ENCODE measurements at places on chromosomes 5 and 9.
A peak's percentile ranks its signal among the peaks of the same experiment; 100 is the strongest.

DNA sequence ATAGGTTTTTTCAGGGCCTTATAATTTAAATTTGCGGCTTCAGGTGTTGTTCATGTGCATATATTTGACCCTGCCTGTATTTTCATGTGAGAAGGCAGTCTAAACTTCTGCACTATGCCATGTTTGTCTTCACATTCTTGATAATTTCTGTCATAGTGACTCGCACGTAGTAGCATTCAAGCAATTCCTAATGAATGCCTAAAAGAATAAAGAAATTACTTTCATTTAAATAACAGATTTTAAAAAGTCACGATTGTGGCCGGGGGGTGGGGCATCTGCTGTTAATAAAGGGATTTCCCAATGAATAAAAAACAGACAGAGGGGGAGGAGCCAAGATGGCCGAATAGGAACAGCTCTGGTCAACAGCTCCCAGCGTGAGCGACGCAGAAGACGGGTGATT, 318.0 kb downstream of the ADAMTS6 start:
- no peak for DNase-seq

DNA sequence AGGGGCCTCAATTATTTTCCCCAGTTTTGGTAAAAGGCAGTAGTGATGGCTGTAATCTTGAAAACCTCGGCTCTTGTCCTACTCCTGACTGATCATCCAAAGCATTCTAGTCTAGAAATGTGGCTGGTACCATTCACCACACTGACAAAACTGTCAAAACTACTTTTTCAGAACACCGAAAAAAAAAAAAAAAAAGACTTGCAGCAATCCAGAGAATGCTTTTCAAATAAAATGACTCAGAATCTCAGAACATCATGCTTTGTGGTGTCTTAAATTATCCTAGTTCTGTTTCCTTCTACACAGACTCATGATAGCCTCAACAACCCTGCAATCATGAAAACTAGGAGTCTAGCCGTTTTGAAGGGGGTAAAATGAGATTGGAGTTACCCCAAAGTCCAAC, 13.4 kb downstream of the SLC28A3 start:
- no peak for DNase-seq

DNA sequence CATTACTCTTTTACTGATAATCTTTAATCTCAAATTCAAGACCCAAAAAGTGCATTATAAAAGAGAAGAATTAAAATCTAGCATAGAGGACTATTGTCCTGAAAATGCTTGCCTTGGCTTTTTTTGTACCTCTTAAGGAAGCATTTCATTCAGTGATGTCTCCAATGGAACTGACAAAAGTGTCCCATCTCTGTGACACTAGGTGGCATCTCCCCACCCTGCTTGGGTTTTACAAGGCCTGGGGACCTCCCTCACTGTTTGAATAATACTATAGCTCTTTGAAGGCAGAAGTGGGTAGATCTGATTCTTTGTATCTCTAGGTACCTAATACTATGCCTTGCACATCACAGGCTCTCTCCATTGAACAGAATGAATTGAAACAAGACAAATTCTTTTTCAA, 180.6 kb downstream of the EPB41L4A start:
- DNase-seq: no peak

DNA sequence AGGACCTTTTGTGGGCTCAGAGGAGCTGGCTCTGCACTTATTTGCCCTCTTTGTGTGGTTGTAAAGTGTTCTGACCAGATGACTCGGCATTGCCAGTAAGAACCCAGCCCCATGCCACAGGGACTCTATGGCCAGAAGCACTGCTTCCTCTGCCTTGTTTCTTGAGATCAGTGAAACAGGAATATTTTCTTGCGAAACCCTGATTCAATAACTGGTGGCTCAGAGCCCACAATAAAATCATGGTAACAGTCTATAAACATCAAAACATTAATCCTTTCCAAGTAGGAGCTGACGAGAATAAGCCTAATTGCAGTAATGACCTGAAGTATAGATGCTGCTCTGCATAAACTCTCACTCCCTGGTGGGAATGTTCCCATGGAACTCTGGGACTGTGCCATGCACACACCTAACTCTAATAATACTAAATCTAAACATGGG, 344.3 kb downstream of the ZNF608 start:
- no peak for DNase-seq

DNA sequence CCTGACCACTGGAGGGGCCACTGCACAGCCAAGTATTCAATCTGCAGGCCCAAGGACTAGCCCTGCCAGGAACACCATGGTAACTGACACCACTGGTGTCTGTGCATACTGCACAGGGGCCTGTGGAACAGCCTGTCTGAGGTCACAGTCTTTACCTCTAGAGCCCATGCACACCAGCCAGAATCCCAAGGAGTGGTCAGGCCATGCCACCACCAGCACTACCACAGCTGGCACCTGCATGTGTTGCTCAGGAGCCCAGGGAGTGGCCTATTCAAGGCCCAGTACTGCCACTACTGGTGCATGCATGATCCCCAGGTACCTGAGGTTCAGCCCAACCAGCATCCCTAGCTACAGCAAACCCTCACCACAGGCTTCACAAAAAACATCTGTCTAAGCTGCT, 546.0 kb upstream of the RGMB start:
- no peak for DNase-seq

GRCh38 chr9:91945277-91946085, 4.5 kb downstream of the ROR2 start:
- DNase-seq: peak; percentile 76

GRCh38 chr5:24645483-24645882, 705 bp upstream of the CDH10 start:
- no peak for DNase-seq

DNA sequence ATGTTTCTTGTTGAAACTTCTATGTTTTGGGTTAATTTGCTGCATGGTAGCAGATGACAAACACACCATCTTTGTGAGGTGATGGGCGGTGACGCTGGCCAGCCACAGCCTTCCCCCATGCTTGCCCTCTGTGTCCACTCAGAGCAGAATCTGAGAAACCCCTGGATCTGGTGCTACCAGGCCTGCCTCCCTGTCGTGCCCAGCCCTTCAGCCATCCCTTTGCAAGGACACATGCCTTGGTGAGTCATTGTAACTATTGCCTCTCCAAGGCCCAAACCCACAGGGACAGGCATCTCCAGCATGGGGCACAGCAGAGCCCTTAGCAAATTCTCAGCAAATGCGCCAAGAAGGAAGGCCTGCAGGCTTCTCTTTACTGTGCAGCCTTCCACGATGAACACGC, 48.1 kb upstream of the FCN1 start:
- no peak for DNase-seq

DNA sequence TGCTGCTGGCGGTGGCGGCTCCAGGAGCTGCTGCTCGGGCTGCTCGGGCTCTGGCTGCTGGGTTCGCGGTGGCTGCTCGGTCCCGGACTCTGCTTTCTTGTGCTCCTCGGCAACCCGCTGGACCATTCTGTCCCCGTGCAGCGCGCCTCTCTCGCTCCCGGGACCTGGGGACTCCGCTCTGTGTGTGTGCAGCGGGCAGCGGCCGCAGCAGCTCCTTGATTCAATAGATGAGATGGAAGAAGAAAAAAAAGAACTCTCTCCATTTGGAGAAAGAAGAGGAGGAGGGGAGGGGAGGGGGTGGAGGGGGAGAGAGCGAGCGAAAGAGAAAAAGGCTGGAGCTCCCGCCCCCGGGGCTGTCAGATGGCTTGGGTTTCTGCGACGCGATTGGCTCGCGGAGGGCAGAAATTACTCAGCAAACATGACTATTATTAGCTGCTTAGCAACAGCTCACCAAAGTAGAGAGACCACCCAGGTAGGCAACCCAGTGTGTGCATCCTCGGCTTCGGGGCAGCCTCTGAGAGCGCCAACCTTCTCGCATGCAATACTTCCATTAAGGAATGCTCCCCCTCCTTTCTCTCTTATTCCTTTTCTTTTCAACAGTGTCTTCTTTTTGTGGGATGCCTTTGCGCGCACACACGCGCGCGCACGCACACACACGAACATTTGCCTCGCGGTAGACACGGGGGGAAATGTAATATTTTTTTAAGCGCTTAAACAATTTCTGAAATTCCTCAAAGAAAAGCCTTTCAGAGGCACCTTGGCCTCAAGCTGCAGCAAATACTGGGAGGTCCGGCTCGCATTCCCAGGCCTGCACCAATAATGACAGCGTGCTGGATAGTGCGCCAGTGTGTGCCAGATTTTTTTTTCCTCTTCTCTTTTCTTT, 7.6 kb downstream of the PTCH1 start:
- peak; percentile 97 for DNase-seq
